ENCODE measurements at places on chromosomes 7 and 10. TPM values are rescaled to one million over a fixed set of nuclear protein-coding genes. Genes with fewer than 3 reads are reported as not detected.

The HABP2 gene
- not detected for total RNA-seq

The CPED1 gene
- 71.4 TPM for total RNA-seq

The HOXA3 gene
- total RNA-seq, result 4.6 TPM

The SLC16A12 gene
- total RNA-seq, result 0.45 TPM

The ACSL5 gene
- total RNA-seq, result 0.71 TPM

The CCL24 gene
- not detected for total RNA-seq

The GALNT17 gene
- not detected for total RNA-seq

The AQP1 gene
- 0.23 TPM for total RNA-seq

The PCBD1 gene
- 23.0 TPM for total RNA-seq

The OR2A5 gene
- not detected for total RNA-seq

The STEAP1 gene
- total RNA-seq, result 33.7 TPM

The FAM171A1 gene
- total RNA-seq, result 21.4 TPM

DNA sequence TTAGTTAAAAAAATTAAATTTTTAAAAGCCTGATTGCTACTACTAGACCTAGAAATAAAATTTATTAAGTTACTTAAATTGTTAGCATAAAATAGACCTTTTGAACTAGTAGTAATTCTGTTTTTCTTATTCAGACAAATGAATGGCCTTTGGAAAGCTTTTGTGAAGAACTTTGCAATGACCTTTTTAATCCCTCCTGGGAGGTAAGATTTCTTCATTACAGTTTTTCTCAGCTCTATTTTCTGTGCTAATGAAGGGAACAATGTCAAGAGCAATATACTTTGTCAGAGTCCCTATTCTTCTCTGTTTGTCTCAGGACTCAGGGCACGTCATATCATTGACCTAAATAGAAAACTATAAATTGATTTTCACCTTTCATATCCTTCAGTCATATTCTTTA, 33.5 kb downstream of the BTAF1 start:
- DNase-seq, result no peak

DNA sequence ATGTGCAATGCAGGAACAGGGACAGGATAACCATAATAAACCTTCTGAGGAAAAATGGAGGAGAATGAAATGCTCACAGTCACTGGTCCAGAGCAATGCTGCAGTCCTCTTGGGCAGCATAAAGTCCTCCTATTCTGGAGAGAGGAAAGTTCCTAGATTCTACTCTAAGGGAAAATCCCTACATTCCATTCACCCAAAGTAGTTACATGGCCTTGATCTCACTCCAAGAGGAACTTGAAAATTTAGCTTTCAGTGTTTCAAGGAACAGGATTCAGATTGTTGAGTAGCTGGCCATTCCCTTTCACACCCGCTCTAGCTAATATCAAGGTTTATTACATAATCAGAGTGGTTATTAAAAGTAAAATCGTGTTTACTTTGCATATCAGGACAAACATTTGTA, 168.3 kb downstream of the CHRM2 start:
- DNase-seq, result no peak

DNA sequence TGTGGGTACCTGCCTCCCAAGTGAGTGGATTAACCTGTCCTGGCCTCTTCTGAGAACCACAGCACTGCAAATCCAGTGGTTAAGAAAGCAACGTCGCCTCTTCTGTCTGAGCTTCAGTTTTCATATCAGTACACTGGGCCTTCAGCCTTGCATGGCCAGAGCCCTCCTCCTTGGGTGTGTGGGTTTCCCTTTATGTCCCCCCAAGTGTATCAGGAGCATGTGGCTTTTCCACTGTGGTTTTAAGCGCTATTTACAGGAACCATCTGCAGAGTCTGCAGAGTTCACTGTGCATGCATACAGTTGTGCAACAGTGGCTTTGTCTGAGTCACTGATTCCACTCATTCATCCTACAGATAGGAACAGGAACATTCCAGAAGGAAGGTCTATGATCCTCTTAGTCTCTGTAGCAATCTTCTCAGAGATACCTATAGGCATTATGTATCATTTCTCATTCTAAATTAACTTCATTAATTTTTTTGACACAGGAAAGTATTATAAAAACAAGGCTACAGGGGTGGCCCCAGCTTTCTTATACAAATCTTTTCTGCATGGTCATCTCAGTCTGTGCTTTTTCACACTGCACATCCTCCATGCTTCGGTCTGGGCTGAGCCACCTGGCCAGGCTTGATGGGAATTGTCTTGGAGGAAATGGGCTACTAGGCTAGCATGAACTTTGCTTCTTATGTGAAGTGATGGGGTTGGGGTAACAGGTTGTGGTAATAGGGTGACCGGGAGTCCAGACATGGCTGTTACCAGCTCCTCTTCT, 17.1 kb downstream of the MBL2 start:
- DNase-seq, result peak; percentile 65

- no peak for DNase-seq
These were observed 4.9 kb upstream of the FAM53B start for GRCh38 chr10:124748953-124749645.

DNA sequence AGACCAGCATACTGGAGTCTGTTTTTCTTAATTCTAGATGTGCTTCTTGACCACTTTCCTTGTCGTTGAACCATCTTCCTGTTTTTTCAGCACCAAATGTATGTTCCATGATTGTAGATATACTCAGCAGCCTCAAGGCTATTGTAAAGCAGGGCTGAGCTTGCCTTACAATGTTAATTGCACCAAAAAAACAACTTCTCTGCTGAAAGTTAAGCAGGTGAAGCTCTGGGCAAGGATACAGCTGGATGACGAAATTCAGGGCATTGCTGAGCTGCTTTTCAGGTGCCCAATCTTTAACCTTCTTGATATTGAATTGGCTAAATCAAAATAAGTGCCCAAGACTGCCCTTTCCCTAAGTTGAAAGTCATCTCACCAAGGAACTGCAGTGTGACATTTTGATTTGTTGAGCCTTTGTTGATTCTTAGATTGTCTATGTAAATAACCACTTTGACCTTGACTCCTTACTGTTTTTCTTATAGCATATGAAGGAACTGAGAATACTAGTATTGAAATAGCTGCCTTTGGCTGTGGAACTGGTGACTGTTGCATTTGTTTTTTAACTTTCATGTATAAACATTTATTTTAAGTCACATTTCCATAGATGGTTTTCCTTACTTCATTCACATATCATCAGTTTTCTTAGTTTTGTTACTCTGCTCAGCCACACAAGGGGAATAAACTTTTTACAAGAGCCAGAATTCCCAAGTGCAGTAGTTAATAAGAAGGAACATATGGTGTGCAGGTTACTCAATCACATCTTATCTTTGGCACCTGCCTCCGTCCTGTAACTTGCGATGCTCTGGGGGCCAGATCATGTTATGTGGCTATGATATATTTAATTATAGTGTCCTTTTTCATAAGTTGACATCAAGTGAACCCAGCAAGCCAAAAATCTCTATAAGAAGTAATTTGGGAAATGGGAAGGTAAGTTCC, 3.1 kb downstream of the AHCYL2 start:
- peak; percentile 29 for DNase-seq

DNA sequence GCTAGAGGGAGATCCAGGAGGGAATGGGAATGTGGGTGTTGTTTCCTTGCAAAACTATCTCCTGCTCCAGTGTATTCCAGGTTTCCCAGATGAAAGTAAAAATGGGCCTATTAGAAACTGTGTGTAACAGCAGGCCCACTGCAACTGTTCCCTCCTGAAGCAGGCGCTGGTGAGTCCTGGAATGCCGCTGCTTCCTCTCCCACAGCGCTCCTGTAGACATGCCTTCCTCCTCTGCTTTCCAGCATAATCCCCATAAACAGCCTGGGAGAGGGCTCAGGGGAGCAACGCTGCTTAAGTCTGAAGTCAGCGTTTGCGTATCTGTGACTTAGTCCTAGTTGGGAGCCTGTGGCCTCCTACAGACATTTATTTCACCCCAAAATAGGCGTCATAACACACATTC, 551.0 kb upstream of the FOXK1 start:
- no peak for DNase-seq

DNA sequence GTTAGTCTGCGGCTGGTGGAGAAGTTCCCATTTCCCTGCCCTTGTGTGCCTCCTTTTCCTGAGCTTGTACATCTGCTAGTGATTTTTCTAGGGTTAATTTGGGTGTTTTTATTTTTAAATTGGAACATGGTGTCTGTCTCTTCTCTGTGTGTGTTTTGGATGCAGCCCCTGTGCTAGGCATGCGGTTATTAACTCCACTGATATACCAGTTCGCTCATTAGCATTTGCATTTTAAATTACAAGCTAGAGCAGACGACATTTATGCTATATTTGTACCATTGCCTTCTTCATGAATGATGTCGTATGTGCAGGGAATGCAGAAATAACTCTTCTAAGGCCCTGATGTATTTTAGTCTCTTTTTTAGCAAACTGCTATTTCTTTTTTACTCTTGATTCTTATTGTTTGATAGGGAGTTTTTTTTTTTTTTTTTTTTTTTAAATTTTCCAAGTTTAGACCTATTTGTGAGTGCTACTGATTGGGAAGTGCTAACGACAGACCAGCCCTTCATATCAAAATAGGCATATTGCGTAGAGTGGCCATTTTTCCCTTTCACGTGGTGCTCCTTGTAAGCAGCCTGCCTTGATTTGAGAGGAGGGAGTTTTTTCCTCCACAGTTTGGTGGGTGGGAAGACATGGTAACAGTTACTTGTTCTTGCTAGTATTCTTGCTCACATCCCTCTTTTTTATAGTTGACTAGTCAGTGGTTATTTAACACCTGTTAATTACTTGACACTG, 89.6 kb downstream of the LRRC4 start:
- DNase-seq, result no peak

DNA sequence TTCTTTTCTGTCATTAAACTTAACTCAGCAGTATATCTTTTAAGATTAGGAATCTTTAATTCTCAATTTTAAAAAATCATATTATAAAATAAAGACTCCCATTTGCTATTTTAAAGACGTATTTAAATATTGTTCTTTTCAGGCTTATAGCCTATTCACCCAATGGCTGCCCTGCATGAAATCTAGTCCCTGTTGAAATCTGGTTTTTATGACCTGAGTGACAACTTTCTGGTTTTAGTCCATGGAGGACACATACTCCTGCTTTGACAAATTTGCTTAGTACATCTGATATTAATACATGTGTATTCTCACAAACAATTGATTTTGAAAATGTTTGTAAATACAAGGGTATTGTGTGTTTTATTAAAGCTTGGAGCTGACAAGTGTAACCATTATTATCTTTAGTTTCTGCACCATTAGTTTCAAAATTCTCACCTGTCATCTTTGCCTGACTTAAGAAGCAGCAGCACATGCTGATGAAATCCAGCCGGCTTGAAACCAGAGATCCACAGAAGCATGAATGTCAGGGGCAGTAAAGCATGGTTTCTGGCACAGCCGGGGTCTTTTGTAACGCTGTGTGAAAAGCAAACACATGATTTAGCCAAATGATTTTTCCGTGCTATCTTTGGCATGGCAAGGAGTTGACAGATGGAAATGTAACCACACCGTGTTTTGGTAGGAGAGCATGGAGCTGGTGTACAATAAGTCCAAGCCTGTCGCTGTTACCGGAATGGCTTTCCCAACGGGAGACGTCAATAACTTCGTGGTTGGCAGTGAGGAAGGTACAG, 262.8 kb downstream of the DYNC1I1 start:
- no peak for DNase-seq

DNA sequence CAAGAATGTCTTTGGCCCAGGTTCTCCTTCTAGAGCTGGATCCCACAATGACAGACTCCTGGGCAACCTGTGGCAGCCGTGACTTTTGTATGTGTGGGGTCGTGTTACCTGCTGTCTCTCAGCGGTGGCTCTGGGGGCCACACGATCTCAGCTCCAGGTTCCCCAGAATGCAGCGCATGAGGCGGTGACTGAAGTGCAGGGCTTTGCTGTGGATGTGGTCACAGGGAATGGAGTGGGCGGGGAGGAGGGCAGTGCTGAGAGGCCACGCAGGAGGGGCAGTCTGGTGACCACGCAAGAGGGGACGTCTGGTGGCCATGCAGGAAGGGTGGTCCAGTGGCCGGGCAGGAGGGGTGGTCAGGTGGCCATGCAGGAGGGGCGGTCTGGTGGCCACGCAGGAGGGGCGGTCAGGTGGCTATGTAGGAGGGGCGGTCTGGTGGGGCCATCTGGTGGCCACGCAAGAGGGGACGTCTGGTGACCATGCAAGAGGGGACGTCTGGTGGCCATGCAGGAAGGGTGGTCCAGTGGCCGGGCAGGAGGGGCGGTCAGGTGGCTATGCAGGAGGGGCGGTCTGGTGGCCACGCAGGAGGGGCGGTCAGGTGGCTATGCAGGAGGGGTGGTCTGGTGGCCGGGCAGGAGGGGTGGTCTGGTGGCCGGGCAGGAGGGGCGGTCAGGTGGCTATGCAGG, 112.7 kb downstream of the ACTR3B start:
- no peak for DNase-seq

DNA sequence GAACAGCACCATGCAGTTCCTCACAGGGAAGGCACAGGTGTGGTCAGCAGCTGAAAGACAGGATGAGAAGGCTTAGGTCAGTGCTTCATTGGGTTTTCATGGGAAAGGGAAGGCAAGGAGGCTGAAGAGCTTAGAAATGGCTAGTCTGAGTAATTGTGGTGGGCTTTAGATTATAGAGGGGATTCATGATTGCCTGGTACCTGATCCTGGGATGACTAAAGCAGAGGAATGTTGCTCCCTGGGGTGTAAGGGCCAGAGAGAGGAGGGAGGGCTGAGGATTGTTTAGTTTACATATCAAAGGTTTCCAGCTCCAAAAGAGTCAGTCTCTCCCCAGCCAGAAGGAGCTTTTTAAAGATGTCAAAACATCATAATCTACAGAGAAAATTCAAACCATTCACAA, 396.3 kb upstream of the POM121L12 start:
- DNase-seq, result peak; percentile 70

DNA sequence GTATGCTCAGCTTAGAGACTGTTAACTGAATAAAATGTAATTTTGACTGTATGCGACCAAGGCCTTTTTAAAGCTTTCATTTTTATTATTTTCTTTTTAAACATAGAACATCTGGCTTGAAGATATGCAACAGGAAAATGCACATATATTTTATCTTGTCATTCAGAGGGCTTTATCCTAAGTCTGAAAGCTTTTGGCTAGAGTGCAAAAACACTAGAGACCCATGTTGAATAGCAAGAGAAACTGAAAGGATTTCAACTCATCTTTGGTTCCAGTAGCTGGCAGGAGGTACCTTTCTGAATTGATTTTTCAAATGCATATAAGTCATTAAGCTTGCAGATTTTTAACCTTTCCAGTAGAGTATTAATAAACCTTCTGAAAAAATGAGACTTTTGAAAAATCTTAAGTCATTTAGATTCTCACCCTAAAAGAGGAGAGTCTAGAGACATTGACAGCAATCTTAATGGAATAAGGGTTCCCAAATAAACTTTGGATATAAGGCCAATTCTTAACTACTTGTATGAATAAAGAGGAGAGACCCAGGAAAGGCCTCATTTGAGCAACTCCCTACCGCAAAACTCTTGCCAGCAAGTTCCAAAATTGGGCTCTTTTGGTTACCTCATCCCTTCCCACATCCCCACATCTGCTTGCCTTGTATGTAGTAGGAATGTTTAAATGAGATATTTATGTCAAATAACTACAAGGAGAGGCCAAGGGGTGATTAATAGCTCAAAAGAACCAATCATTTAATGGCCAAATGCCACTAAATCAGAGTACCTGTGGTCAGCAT, 454.4 kb downstream of the HTR7 start:
- no peak for DNase-seq

All from LHCN-M2 (cell line).